PC-3 (cell line): ENCODE measurements at places on chromosomes 7 and 10.

DNA sequence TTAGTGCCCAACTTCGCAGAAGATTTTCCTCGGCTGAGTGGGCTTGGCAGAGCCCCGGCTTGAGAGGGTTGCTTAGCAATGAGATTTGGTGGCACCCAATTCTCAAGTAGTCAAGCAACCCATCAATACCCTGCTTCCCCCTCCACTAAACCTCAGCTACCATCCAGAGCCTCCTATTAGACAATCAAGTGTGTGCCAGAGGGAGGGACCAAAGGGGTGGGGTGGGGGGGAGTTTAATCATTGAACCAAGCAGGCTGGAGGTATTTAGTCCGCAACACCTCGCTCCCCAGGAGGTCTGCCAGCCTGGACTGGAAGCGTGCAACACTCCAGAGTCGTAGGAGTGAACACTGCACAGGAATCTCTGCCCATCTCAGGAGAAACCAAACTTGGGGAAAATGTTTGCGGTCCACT lies at the start of gene HKDC1:
Gene HKDC1 (plus strand): TSS at position 292 of the 411 bp plus-strand sequence. CDS start 104 bp downstream, at position 396.
- DNase-seq: no peak

GRCh38 chr7:69620063-69620462 lies 21.8 kb downstream of the AUTS2 start:
- DNase-seq: no peak

DNA sequence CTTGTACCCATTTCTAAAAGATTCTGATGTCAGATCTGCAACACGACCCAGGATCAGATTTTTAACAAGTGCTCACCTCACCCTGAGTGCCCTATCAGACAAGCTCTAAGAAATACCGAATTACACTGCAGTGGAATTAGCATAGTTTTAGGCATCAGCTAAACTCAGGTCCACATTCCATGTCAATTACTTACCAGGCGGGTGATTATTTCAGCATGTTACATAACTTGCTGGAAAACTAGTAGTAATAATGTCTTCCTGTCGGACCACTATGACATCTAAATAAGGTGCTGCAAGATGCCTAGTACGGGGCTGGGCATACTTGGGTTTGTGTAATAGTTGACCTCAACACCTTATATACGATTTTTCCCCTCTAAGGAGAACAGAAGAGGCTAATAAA lies 21.0 kb downstream of the TRIL start:
- no peak for DNase-seq

- peak; percentile 95 for DNase-seq
Measured at GRCh38 chr10:69716711-69717560, 84.8 kb upstream of the COL13A1 start.

GRCh38 chr7:68317476-68317875 lies 1280.8 kb upstream of the AUTS2 start:
- no peak for DNase-seq

GRCh38 chr10:132195366-132196075 lies 8.8 kb downstream of the DPYSL4 start:
- no peak for DNase-seq

GRCh38 chr10:104250371-104250770 lies 4.3 kb upstream of the GSTO1 start:
- no peak for DNase-seq

- no peak for DNase-seq
Measured at GRCh38 chr10:78251016-78251385, 217.3 kb downstream of the RPS24 start.

DNA sequence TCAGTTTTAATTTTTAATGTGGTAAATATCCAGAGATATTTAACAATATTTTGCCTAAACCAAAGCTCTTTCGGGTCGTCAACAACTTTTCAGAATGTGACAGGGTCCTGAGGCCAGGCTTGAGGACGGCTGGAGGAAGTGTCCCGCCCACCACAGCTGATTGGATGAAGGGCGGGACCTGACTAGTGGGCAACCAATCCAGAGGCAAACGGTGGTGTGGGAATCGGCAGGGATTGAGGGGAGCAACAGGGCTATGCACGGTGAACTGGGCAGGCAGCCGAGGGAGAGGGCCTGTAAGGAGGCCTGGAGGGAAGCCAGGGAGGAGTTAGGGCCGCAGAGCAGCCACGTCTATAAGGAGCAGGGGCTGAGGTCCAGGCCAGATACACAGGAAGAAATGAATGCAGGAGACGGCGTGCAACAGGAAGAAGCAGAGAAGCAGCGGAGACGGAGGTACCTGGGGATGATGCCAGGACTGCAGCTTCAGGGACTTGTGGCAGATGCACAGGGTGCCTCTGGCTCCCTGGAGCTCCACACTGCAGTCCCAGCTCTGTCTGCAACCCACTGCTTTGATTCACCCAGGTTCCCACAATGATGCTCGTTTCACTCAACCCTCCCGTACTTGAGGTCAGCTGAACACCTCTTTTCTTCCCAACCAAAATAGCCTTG lies 46.1 kb upstream of the ZMIZ1 start:
- DNase-seq: peak; percentile 63

DNA sequence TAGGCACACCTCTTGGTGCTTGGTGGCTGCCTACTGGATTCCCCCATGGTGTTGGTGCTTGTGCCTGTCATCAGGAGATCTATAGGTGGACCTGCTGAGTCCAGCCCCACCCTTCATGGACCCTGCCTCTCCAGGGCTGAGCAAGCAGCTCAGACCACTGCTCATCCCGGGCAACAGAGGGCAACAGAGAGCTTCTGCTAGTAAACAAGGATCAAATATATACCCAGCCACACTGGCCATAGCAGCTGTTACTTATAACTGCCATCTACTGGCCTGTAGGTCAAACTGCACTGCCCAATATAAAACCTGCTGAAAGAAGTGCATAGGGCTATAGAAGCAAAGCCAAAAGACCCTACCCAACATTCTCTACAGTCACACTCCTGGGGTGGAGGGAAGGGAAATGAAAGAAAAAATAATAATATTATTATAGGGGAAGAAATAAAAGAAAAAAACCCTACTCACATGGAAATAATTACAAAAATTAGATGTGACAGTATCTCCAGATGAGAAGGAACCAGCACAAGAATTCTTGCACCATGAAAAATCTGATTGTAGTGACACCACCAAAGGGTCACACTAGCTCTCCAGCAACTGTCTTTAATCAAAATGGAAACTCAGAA lies 54.9 kb upstream of the ZNF800 start:
- DNase-seq: peak; percentile 65

GRCh38 chr7:68729371-68729770 lies 868.9 kb upstream of the AUTS2 start:
- DNase-seq: no peak

- DNase-seq: no peak
Measured at GRCh38 chr10:125190414-125190813, 30.1 kb upstream of the CTBP2 start.

- no peak for DNase-seq
Measured at GRCh38 chr7:114047889-114048288, 129.1 kb upstream of the PPP1R3A start.

GRCh38 chr7:151383638-151384351 lies 26.0 kb downstream of the WDR86 start:
- DNase-seq: no peak

GRCh38 chr7:91767820-91768219 lies 112.7 kb downstream of the MTERF1 start:
- DNase-seq: no peak

GRCh38 chr7:36096460-36097095 lies 56.5 kb upstream of the EEPD1 start:
- DNase-seq: no peak

- DNase-seq: peak; percentile 100
Measured at GRCh38 chr10:78706256-78706655, 362.5 kb upstream of the ZMIZ1 start.

GRCh38 chr10:34327184-34327583 lies 487.9 kb downstream of the PARD3 start:
- no peak for DNase-seq

GRCh38 chr7:32191305-32191704 lies 121.1 kb upstream of the PDE1C start:
- peak; percentile 63 for DNase-seq

GRCh38 chr7:114630201-114630990 lies 215.8 kb downstream of the FOXP2 start:
- no peak for DNase-seq

DNA sequence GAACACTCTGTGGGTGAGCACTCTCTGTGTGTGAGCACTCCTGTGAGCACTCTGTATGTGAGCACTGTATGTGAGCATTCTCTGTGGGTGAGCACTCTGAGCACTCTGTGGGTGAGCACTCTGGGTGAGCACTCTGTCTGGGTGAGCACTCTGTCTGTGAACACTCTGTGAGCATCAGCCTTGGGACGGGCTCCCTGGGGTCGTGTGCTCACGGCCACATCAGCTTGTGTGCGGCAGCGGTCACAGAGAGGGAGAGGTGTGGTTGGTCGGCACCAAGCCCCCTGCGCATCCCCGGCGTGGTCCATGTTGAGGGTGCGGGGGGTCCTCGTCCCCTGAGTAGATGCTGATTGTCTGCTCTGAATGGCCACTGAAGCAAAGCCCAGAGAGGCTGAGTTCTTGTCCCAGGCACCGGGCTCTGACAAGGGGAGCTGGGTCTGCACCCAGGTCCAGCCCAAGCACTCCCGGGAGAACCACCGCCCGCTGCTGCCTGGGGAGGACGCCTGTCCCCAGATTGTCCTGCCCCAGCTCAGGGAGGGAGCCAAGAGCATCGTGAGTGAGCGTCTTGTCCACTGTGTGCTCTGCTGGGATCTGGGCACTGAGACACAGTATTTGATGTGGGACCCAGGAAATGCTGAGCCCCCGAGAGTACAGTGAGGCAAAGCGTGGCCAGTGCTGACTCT lies 143.7 kb downstream of the DNAJB6 start:
- DNase-seq: no peak

DNA sequence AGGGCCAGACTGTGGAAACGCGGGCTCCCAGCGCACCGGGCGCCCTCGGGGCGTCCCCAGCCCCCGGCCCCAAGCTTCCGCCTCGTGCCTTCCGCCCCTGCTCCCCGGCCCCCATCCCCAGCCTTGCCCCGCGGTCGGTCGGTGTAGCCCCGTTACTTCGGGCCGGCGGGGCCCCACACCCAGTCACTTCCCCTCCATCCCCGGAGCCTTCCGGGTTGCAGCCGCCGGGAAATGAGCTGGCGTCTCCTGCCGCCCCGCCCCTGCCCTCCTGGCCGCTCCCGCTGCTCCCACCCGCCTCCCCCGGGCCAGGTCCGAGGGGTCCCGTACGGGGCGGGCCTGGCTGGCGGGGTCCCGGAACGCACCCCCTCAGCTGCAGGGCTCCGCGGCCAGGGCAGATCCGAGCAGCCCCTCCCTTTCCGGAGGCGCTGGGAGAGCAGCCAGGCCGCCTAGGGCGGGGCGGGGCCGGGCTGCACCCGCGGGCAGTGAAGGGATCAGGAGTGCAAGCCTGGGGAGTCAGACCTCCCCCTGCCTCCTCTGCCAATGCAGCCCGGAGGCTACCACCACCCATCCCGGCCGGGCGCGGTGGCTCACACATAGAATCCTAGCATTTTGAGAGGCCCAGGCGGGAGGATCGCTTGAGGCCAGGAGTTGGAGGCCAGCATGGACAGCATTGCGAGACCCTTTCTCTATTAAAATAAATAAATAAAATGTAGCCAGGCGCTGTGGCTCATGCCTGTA lies 709 bp downstream of the ARPC1B start:
- DNase-seq: peak; percentile 78

- DNase-seq: no peak
Measured at GRCh38 chr7:133355325-133355708, 102.4 kb downstream of the EXOC4 start.

- DNase-seq: no peak
Measured at GRCh38 chr10:27822301-27822700, 76.7 kb upstream of the MKX start.

- no peak for DNase-seq
Measured at GRCh38 chr10:78437407-78437768, 403.7 kb downstream of the RPS24 start.

DNA sequence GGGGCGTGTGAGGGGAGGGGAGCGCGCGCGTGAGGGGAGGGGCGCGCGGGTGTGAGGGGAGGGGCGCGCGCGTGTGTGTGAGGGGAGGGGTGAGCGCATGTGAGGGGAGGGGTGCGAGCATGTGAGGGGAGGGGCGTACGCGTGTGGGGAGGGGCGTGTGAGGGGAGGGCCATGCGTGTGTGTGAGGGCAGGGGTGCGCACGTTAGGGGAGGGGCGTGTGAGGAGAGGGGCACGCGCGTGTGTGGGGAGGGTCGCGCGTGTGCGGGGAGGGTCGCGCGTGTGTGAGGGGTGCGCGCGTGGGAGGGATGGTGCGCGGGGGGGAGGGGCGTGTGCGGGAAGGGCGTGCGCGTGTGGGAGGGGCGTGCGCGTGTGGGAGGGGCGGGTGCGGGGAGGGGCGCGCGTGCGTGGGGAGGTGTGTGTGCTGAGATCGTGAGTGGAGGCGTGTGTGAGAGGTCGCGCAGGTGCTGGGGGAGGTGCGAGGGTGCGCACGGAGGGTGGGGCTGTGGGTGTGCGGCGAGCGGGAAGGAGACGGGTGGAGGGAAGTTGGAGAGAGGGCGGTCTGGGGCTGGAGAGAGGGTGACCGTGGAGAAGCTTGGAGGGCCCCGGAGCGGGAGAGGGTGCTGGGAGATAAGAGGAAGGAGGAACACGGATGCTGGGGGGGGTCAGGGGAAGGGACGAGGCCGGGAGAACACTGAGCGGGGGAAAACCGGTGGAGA lies 19.7 kb downstream of the MXI1 start:
- no peak for DNase-seq

GRCh38 chr7:155456738-155457543 lies 988 bp upstream of the EN2 start:
- DNase-seq: peak; percentile 81

DNA sequence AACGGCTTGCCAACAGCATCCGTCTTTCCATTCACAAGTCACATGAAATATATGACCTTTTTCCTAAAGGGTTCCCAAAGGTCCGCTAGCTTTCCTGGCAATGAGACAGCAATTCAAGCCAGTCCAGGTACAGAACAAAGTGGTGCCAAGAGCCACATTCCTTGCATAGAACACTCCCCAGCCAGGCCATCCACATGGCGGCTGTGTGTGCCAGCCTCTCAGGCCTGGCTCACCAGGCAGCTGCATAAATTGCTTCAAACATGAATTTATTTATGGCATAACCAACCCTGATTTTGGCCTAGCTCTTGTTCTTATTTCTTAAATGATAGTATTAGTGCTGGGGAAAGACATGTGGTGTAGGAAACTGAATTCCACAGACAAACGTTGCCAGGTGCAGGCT lies 63.7 kb upstream of the CREB5 start:
- DNase-seq: peak; percentile 48
